Stimulated activated CD8-positive, alpha-beta memory T cell treated with anti-CD3 and anti-CD28 coated beads, Interleukin-15, amount 100 ng/mL, for 48 hours (primary cell): ENCODE measurements at places on chromosomes 16 and 17.

DNA sequence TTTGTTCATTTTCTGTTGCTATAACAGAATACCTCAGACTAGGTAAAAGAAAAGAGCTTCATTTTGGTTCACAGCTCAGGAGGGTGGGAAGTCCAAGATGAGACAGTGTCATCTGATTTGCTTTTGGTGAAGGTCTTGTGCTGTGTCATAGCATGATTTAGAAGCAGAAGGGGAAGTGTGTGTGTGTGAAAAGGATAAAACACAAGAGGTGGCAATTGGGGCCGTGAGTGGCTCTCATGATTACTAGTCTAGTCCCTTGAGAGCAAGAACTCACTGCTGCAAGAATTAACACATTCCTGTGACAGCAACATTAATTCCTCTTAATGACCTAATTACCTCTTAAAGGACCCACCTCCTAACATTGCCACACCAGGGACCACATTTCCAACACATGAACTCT is 8.3 kb downstream of the SLC35G3 start:
- DNase-seq = no peak

DNA sequence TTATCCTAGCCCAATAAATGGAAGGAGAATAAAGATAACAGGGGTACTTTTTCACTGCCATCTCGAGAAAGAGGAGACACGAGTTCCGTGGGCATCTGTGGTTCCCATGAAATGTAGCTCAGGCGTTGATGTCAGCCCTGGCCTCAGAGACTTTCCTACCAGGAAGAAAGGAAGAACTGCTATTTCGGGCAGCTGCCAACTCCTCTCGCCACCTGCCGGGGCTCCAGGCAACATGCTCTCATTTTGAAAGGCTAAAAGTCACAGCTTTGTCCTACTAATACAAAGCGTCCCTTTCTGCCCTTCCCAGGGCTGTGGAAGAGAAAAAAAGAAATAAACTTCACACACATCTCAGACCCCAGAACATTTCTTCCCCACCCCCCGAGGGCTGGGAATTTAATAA is 65.8 kb downstream of the DHRS7C start:
- DNase-seq = no peak

GRCh38 chr16:66856184-66856730 is 12.0 kb downstream of the CA7 start:
- no peak for DNase-seq

- no peak for DNase-seq
Observed at GRCh38 chr17:72609501-72609900, 483.0 kb downstream of the SLC39A11 start.

DNA sequence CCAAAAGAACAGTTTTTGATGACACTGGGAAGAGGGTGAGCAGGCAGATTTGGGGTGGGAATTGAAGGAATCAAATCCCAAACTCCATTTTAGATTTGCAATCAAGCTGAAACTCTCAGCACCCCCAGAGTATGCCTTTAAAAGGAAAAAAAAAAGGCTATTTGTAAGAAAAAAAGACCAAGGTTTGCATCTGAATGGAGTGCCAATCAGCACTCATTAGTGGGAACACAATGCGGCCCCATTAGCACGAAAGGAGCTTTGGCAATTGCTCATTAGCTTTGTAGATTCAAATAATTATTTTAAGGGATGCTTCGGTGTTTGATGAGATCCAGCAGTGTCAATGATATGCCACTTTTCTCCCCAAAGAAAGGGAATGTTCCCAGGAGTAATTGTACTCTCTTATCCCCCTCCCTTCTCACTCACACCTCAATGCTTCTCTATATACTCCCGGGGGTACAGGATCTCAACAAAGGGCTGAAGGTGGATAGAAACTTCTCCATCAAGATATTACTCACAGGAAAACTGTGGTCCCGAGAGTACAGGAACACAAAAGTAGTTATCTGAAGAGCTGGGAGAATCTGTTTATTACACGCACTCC is 32.2 kb downstream of the CHP2 start:
- DNase-seq = no peak
